Activated CD8-positive, alpha-beta memory T cell treated with anti-CD3 and anti-CD28 coated beads for 4 hours (primary cell): ENCODE measurements at places on chromosomes 2 and 18.

DNA sequence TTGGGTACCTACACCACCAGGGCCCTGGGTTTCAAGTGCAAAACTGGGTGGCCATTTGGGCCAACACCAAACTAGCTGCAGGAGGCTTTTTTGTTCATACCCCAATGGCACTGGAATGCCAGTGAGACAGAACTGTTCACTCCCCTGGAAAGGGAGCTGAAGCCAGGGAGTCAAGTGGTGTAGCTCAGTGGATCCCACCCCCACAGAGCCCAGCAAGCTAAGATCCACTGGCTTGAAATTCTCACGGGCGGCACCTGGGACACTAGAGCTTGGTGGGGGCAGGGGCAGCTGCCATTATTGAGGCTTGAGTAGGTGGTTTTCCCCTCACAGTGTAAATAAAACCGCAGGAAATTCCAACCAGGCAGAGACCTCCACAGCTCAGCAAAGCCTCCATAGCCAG is 46.0 kb upstream of the FAM110C start:
- no peak for DNase-seq

DNA sequence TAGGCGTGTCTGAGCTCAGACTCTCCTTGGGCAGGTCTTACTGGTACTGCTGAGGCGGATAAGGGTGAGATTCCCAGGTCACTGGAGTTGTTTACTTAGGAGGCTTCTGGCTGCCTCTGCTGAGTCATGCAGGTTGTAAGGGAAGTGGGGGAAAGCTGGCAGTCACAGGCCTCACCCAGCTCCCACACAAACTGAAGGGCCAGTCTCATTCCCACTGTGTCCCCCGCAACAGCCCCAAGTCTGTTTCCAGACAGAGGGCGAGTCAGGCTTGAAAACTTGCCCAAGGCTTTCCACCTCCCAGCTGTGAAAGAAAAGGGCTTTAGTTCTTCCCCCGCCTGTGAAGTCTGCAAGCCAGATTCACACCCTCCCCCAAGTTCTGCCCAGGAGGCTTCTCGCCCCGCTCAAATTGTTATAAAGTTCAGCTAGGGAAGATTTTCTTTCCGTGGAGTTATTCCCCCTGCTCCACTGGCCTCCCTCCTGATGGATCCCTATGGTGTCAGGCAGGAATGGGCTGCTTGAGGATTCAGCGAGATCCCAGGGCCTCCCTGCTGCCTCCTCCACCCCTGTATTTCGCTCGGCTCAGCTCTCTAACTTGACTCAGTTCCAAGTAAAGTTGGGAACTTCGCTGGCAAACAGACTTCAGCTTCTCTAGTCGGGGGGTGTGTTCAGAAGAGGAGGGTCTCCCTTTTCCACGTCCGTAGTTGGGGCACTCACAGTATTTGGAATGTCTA is 248.6 kb downstream of the NR4A2 start:
- DNase-seq, result no peak

GRCh38 chr2:178199334-178199733 is 5.0 kb downstream of the OSBPL6 start:
- DNase-seq, result no peak

GRCh38 chr2:20578895-20579825 is 71.7 kb downstream of the HS1BP3 start:
- DNase-seq, result no peak

DNA sequence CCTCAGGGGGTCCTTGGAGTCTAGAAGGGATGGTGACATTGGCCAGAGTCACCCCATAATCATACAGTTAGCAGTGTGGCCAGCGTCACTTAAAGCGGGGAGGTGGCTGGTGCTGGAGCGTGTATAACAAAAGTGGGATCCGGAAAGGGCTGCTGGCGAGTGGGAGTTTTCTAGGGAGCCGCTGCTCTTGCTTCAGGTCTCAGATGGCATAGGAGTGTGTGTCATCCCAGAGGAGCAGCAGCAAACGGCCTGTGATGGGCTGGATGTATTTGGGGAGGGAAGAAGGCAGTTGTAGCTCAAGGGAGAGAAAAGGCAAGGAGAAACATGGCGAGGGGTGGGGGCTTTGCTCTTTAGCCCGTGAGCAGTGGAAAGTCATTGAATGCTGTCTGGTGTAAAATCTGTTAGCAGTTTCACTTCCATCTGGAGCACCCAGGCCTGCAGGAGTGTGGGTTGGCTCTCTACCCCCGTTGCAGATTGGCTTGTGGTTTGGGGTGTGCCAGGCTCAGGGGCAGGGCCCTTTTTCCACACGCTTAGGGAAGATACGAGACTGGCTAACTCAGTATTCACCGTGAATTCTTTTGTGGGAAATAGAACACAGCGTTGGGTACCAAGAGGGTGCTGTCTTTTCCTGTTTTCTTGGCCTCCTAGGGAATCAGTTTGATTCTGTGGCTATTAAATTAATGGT is 120.5 kb downstream of the AGAP1 start:
- no peak for DNase-seq

- DNase-seq, result no peak
These were observed 1.2 kb downstream of the OTX1 start for GRCh38 chr2:63051795-63052333.

- no peak for DNase-seq
These were observed 455.7 kb downstream of the ARHGAP15 start for GRCh38 chr2:143584936-143585335.

DNA sequence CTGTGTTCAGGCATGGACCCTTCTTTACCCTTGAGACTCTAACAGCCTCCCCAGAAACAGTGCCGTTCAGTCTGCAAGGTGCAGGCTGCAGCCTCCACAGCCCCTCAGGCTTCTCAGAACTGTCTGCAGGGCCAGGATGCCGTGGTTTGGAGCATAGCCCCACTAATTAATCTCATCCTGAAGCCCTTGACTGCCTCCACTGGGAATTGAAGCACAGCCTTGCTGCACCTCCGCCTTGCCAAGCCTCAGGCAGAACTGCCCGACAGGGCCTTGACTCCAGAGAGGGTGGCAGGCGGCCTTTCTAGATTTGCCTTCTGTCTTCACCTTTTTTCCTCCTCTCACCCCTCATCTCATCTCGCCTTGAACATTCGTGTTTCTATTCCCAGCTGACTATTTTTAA is 119.8 kb downstream of the NRP2 start:
- no peak for DNase-seq

GRCh38 chr2:138086576-138086975 is 122.3 kb downstream of the HNMT start:
- DNase-seq, result no peak

GRCh38 chr2:127628767-127629614 is 17.0 kb upstream of the GPR17 start:
- no peak for DNase-seq

DNA sequence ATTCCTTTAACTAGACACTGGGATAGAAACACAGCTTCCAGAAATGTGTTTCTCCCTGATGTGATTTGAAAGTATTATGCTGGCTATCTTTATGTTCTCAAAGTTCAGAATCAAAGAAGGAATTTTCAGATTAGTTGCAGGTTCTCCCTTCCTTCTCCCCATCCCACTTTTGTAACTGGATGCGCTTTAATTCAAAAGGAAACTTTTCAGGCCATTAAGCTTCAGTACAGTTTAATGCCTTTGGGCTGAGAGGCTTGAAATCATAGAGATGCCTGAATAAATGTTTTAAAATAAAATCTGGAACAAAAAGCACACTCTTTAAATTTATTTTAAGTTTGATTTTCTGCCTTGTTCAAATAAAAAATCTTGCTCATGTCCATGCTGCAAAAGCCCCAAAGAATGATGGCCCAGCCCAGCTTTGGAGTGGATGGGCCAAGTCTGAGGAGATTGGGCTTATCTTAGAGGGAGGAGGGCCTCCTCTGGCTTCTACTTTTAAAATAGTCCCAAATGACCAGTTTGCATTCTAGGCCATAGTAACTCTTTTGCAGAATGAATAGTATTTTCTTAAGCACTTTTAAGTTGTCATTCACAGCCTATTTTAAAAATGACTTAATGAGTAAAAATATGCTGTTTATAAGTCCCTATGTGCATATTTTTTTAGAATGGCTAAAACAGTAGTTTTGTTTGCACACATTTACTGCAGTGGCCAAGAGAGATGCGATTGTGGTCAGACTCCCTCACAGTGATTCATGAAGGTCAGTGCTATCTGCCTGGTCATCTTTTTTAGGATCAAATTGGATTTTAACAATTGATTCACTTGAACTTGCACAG is 129.2 kb downstream of the MTX2 start:
- DNase-seq, result no peak

GRCh38 chr18:63930773-63931354 is 18.2 kb upstream of the HMSD start:
- no peak for DNase-seq

DNA sequence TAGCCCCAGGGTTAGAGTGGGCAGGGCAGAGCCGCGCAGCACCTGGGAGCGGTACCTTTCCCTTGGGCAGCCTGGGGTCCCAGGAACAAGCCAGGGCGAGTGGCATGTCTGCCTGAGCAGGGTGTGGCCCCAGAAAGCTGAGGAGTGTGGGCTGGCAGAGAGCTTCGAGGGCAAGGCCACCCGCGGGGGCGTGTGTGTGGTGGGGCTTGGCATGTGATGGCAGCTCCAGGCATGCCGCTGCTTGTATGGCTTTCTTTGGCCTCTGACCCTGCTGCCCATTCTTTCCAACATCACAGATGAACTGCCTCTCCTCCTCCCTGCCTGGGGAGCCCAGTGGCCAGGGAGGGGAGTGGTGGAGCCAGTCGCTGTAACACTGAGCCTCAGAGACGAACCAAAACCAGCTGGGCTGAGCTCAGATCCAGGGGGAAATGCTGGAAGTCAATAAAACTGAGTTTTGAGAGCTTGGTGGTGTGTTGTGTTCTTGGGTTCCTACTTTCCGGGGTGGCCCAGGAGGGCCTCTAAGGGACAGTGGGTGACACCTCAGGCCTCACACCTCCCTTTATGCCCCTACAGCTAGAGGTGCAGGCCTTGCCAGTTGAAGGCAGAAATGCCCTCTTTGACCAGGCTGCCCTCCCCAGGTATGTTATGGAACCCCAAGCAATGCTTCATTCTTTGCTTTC is 7.4 kb downstream of the DNAJB2 start:
- DNase-seq, result no peak

DNA sequence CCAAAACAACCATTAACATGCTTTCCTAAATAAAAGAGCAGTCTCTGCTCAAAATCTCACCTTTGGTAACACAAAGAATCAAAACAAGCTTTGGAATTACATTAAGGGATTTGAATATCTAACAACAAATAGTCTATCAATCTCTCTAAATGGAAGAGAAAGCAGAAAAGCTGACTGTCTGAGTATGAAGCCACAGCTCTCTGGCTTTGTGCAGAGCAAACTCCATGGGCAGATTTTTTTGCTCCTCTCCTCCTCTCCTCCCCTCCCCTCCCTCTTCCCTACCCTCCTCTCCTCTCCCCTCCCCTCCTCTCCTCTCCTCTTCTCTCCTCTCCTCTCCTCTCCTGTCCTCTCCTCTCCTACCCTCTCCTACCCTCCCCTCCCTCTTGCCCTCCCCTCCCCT is 329.5 kb upstream of the ETAA1 start:
- no peak for DNase-seq

DNA sequence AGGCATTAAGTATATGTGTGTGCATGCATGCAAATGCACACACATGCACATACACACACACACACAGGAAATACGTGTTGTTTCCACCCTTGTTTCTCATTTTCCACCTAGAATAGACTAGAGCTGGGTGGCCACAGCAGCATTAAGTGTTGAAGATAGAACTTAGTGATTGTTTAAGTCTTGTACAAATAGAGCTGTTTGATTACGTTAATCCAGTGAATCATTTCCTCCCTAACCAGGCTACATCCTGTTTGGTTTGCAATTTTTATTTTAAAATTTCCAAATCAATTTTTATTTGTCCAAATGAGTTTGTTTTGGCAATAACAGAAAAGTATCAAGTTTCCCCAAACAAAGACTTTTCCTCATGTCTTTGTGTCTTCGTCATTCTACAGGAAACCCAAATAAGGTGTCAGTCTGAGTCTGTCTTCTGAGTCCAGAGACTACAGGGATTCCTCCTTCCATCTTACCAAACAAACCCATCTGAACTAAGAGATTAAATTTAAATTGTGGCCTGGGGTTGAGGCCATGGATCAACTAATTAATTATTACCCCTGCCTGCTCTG is 74.6 kb upstream of the GALNT5 start:
- no peak for DNase-seq

GRCh38 chr2:208354964-208355381 is 51.6 kb upstream of the PTH2R start:
- no peak for DNase-seq
